ENCODE measurements at places on chromosomes 3 and 15.

GRCh38 chr3:168545591-168545990 lies 449.9 kb upstream of the GOLIM4 start:
- no peak for DNase-seq

DNA sequence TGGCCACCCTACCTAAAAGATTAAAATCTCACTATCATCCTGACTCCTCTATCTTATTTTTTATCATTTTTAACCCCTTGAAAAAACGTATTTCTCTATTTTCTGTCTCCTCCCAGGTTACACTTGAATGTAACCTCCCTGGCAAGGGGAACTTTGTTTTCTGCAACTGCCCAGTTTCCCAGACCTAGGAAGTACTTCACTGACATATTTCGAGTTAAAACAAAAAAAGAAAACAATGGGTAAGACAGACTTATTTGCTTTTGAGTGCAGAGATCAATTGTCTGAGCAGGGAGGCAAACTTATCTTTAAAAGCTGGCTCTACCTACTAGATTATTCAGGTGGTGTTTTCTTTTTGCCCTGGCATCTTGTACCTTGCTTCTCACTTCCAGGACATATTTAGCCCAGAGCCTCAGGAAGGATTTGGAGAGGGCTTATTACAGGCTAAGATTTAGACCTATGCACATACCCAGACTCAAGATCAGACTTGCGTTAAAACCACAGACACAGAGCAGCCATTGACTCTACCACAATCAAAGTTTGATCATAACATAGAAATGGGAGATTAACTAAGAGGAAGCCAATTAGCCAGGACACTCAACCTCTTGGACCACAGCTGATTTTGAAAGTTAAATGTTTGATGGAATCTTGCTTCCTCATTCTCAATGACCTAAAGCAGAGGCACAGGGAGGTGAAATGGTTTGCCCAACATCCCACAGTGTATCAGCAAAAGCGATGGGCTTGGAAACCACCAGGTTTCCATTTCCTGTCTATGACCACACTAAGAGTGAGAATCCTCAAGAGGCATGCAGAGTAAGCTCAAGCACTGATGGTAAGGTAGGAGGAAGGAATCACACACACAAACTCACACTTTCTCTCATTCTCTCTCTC lies 169.5 kb upstream of the THBS1 start:
- no peak for DNase-seq

GRCh38 chr3:17747890-17748247 lies 5.4 kb upstream of the TBC1D5 start:
- no peak for DNase-seq

DNA sequence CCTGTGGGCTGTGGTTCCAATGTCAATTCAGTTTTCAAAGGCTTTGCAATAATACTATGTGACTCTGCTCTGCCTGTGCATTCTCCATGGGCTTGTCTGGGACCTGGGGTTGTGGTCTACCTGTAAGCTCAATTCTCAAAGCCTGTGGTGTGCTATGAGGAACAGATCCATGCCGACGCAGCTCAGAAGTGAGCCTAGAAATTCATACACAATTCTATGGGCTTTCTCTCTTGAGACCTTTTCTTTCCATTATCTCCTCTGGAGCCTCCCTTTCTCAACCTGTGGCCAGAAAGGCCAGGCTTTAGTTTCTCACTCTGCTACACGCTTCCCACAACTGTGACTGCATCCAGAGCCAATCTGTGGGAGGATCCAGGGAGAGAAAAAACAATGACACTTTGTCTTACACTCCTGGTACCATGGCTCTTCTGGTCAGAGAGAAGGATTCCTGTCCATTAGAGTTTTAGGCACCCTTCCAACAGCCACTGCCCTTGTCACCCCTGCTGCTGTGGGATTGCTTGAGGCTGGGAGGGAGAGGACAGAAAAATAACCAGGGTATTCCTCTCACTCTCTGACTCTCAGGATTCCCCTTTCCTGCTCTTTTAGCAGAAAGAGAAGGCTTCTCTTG lies 34.1 kb upstream of the KLF13 start:
- no peak for DNase-seq

- DNase-seq: no peak
Observed at GRCh38 chr3:108394563-108394962, 98.2 kb downstream of the HHLA2 start.

- no peak for DNase-seq
Observed at GRCh38 chr3:31927811-31928210, 53.3 kb downstream of the OSBPL10 start.

GRCh38 chr15:59688423-59688781 lies 718 bp downstream of the BNIP2 start:
- DNase-seq: peak; percentile 20

GRCh38 chr15:37793851-37794250 lies 140.6 kb upstream of the TMCO5A start:
- no peak for DNase-seq

DNA sequence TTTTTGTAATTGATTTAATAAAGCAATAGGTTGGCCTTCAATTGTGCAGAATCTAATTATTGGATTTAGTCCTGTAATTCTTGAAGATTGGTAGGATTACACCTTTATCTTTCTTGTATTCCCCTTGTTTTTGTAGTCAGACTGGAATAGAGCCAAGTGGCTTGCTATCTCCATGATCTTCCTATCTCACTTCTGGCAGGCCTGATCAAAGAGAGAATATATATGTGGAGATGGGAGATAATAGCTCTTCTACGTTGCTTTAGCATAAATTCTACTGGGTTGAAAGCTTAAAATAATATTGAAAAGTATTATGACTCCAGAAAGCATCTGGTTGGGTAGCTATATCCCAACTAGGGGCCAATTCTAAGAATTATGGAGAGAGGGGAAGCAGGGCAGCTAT lies 16.9 kb upstream of the IFT57 start:
- no peak for DNase-seq

DNA sequence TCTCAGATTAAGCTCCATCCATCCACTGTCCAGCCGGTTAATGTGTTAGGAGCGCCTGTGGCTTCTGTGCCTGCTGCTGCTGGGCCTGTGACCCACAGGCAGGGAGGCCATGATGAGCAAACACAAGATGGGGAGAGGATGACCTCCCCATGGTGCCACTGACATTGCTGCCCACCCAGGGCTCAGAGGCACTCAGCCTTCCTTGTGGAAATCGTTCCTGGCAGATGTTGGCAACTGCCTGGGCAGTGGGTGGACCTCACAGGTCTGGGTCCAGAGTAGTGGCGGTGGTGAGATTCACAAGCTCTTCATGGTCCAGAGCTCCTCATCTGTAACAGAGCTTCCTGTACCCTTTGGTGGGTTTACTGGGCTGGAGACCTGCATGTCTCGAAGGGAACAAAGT lies 38.6 kb downstream of the SCN5A start:
- no peak for DNase-seq

- DNase-seq: no peak
Observed at GRCh38 chr3:16906682-16907081, 21.9 kb downstream of the PLCL2 start.

DNA sequence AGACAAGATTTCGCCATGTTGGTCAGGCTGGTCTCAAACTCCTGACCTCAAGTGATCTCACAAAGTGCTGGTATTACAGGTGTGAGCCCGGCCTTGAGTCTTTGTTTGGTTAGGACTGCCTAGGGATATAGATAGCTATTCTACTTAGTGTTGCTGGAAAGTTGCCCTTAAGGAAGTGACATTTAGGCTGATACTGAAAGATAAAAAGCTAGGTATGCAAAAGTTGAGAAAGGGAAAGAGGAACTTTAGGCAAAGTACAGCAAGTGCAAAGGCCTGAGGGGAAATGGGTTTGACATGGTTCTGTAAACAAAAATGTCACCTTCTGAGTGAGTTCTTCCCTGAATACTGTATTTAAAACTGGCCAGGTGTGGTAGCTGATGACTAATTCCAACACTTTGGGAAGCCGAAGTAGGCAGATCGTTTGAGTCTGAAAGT lies 111.5 kb downstream of the ZNF609 start:
- no peak for DNase-seq

- DNase-seq: no peak
Observed at GRCh38 chr3:15553749-15554148, 32.2 kb upstream of the COLQ start.

- no peak for DNase-seq
Observed at GRCh38 chr3:124993466-124993865, 58.9 kb upstream of the MUC13 start.

DNA sequence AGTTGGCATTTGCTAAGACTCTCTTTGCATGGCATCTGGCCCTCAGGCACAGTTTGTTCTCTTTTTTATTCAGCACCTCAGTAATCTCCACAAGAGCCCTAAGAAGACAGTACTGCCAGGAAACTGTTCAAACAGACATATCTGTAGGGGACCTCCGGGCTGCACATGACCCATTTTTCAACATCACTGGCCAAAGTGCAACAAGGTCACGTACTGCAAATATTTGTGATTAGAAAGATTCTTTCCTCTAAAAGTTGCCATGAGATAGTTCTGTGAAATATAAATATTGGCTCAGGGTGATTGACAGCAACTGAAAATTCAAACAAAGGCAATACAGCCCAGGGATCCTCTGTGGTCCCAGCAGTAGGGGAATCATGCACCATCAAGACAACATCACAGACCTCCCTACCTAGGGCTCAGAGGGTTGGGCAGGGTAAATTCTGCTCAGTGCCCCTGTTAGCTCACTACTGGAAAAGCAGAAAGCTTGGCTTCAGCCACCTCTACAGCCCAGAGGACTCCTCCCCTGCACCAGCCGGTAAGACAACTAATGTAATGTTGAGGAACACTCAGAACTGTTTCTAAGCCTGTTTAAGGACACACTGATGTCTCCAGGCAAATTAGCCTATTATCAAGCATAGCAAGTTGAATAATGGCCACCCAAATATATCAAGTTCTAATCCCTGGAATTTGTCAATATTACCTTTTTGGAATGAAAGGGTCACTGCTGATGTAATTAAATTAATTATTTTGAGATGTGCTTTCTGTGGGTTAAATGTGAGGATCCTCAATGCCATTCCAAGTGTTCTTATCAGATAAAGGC lies 117.4 kb upstream of the LPP start:
- DNase-seq: no peak

GRCh38 chr3:145820170-145820569 lies 340.8 kb downstream of the PLOD2 start:
- no peak for DNase-seq

- no peak for DNase-seq
Observed at GRCh38 chr15:77173487-77173886, 102.6 kb upstream of the TSPAN3 start.

DNA sequence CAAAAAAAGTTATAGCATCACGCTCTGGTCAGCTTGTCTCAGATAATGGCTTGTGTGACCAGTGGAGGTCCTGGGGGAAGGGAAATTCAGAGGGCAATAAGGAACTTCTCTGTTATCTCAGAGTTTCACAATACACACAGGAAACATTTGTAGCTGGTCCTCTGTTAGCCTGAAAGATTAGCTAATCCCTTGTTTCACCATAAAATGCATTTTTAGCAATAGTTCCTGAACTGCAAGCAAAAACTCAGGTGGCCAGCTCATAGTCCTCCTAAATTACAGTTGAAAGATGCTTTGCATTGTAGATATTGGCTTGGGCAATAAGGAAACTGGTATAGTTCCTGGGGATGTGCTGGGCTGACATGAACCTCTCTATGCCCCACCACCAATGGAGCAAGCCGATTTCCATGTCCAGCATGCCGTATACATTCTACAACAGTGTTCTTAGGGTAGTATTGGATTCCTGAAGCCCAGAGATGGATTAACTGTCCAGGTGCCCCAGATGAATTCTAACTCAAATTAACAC lies 141.5 kb upstream of the TBL1XR1 start:
- DNase-seq: no peak

GRCh38 chr15:78061963-78062427 lies 15.5 kb downstream of the TBC1D2B start:
- DNase-seq: peak; percentile 46

DNA sequence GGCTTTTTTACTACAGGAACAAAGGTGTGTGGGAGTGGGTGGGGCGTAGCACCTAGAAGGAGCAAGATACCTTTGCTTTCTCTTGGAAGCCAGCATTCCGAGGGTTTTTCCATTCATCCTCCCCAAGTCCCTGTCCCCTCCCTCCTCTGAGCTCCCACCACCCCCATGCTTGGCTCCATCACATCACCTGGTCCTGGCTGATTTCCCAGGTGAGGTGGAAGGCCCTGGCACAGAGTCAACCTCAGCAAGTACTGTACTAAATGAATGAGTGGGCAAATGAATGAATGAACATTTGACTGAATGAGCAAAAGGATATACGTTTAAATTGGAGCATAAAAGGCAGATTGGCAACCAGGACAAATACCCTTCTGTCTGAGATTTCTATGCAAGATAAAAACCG lies 45.4 kb downstream of the DZIP1L start:
- DNase-seq: no peak

DNA sequence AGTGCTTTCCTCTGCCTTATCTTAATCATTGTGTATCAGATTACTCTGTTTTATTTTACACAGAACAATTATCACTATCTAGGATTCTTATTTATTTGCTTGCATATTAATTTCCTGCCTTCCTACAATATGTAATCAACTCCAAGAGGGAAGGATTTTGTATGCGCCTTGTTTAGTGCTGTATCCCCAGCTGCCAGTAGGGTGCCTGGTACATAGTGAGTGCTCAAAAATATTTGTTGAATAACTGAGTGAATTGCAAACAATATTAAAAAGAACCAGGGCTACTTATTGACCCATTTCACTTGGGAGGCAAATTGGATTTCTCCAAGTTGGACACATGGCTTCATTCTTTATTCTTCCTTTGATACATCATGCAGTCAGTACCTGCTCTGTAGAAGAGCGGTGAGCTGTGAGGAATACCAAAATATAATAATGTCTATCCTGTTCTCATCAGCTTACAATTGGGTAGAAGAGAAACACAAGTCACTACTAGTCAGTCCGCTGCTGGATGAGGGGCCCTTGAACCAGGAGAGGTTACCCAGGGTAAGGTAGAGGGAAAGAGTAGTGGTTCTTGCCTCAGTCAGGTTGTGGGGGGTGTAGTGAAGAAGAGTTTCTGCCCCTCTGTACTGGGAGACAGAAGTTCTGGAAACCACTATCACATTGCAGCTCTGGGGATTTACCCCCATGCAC lies 233.9 kb upstream of the ZBTB20 start:
- DNase-seq: no peak

DNA sequence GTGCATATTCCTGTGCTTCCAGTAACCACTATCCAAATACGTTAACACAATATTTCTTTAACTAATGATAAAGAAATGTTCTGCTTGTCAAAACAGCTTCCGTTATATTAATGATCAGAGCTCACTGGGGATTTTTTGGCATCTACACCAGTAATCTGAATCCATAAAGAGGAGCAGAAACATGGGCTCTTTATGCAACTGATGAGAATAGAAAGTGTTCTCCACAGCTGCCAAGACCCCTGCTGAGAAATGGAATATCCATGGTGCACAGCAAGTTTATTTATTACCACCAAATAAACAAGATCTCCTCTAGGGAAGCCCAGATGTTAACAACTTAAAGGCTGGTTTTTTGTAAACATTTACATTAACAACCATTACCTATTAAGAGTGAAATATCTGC lies 54.5 kb downstream of the ALDH1A2 start:
- no peak for DNase-seq

DNA sequence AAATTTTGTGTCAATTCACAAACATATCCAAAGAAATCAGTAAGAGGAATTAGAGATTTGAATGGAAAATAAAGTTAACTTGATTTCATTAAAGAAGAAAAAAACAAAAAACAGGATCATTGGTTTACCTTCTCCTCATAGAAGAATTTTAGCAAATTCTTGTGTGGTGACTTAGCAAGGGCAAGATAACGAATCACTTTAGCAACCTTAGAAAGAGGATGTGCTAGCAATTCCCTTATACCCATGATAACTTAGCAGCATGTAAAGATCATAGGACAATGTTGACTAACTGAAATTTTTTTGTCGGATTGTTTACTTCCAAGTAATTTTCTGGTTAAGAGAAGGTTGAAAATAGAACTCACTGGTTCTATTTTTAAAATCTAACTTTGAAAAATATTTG lies 609.3 kb downstream of the GBE1 start:
- no peak for DNase-seq

- DNase-seq: no peak
Observed at GRCh38 chr3:191269289-191270085, 59.7 kb upstream of the CCDC50 start.

All from CD4-positive, alpha-beta T cell treated with Interleukin-6 at 100 ng/mL for 8 hours (primary cell).